SJSA1 (cell line): ENCODE measurements at places on chromosomes 11 and 22. TPM values are rescaled to one million over a fixed set of nuclear protein-coding genes. Genes with fewer than 3 reads are reported as not detected.

Gene PDE2A
- total RNA-seq, result not detected in 2 replicates

Gene OR52I2
- not detected in 2 replicates for total RNA-seq

Gene MS4A12
- not detected in 2 replicates for total RNA-seq

Gene TIGD3
- total RNA-seq, result 0.25 TPM in 1 of 2 replicates, not detected in the other

Gene CPT1A
- 39.2 and 61.1 TPM in 2 replicates for total RNA-seq

Gene SLC22A8
- total RNA-seq, result not detected in 2 replicates

Gene SLC6A5
- total RNA-seq, result not detected in 2 replicates

Gene CD6
- 0.05 TPM in 1 of 2 replicates, not detected in the other for total RNA-seq

Gene SCUBE2
- total RNA-seq, result not detected in 2 replicates

GRCh38 chr11:55503449-55503848 lies 50.8 kb upstream of the OR4C15 start:
- no peak for DNase-seq

DNA sequence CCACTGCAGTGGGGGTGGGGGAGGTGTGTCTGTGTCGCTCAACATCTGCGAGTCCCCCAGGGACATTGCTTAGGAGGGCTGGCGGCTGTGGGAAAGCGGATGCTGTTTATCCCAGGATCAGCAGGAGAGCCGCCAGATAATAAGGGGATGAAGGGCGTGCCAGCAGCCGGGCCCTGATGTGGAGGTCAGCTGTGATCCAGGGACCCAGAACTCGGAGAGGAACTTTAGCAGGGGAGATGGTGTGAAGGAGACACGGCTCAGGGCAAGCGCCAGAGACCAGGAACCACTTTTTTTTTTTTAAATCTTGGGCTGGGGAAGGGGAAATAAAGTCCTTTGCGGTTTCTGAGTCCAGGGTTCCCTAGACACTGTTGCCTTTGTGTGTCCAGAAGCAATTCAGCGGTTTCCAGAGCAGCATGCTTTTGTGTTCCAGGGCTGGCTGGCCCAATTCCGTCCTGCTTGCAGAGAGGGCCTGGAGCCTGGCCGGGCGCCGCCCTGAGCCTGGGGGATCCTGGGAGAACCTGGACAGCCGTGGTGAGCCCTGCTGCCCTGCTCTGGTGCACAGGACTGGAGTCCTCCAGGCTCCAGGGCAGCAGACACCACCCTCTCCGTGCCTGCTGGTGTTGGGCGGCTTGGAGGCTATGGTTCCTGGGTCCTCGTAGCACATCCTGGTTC lies at the start of gene GRAMD4:
Gene GRAMD4 (plus strand): TSS at position 557 of the 672 bp plus-strand sequence. CDS start 6,414 bp downstream, outside the sequence.
- no peak for DNase-seq

- DNase-seq, result no peak
Measured at GRCh38 chr11:116651737-116652237, 121.0 kb downstream of the BUD13 start.

DNA sequence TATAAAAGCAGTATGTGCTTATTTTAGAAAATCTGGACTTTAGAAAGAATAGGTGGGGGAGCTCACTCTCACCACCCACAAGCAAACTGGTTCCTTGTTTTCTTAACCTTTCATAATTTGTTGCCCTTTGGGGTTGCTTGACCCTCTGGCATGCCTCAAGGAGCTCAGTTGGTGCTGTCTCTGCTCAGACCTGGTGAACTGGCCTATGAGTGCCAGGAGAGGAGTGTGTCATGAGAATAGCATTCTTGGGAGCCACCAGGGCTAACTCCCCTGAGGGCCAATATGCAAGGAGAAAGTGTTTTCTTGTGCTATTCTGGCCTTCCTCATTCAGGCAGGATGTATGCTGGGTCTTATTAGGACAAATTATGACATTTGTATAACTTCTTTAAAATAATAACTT lies 21.0 kb upstream of the AMOTL1 start:
- DNase-seq, result no peak

GRCh38 chr11:128530118-128531074 lies 57.0 kb downstream of the ETS1 start:
- no peak for DNase-seq

DNA sequence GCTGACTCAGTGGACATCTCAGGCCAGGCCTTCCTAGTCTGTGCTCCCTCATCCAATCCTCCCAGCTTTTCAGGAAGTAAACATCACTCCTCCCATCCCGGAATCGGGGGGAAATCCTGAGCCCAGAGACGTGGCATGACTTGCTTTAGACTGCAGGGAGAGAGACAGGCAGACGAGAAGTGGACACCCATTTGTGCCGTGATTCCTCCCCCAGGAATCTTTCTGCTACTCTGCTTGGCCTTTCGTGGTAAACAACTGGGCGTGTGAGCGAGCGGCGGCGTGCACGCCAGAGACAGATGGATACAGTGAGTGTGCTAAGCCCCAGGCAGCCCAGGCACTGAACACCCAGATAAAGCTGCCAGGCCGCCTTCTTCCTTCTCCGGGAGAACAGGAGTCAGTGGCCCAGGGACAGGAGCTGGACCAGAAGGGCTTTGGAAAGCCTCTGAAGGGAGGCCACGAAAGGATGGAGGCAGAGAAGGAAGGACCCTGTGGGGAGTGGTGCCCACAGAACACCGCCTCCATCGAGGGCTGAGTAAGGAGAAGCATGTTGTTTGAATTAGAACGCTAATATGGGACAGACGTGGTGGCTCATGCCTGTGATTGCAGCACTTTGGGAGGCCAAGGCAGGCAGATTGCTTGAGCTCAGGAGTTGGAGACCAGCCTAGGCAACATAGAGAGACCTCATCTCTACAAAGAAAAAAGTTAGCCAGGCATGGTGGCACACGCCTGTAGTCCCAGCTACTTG lies 53.0 kb upstream of the PRR5 start:
- DNase-seq, result no peak

DNA sequence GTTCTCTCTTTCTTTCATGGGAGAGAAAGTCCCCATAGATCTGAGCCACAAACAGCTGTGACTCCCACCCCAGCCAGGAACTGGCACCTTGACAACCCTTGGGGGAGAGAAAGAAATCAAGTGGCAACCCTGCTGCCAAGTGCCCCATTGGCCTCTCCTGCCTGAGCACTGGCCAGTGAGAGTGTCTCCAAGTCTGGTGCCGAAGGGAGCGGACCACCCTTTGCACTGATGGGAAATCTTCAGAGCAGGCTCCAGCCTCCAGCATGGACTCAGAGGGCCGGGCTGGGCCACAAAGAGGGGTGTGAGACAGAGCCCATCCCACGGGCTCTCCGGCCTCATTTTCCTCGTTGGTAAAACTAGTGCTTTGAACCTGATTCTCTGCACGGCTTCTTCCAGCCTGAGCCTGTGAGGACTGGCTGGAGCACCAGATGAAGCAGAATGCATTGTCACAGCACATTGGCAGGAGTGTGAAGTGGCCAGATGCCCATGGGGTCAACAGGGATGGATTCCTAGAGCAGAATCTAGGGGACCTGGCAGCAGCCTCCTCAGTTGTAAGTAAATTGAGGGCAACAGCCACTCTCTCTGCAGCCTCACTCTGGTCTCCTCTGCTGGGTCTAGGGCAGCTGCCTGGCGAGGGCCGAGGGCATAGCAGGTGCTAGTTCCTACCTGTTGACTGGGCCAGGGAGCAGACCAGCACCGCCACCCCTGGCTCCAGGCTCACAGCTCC lies 81.4 kb downstream of the TRIM29 start:
- no peak for DNase-seq

DNA sequence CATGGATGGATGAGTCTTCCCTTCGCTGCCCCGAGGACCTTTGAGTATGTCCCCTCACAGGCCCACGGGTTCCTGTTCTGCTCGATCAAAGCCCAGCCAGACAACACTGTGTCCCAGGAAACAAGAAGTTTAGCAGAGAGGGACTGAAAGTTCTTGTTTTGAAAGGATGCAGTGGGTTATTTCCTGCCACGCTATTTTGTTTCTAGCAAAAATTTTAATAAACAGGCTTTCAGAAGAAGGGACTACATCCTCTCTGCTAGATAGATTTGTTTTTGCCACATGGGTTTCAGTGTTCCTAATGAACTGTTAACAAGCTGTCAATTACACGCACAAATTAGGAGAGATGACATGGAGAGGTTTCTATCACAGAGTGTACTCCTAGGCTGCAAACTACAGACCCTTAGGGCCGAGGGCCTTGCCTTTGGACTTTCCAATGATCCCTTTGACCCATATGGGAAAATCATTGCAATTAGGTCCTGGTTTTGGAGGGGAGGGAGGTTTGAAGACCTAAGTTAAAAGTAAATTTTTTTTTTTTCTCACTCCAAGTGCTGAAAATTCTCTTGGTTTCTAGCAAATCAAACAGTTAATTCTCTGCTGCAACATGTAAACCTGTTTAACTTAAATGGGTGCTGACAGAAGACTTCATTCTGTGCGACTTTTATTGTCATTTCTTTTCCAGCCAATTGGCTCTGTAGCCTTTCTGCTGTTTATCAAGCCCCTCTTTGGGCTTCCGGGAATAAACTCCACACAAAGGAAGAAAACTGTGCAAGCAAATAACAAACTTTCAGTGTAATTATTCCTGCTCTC lies 81.4 kb downstream of the RCN1 start:
- no peak for DNase-seq

DNA sequence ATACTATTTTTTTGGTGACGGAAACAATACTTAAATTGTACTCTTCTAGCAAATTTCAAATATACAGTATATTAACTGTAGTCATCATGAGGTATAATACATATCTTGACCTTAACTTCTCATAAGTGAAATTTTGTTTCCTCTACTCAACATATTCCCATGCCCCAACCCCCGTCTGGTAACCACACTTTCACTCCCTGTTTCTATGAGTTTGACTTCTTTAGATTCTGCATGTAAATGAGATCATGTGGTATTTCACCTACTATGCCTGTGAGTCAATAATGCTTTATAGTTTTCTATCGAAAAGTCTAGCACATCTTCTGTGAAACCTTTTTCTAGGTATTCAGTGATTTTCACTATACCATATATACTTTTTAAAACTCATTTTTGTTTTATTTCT lies 663.2 kb downstream of the CNTN5 start:
- DNase-seq, result no peak

- no peak for DNase-seq
Measured at GRCh38 chr11:81497202-81497804, 1236.4 kb downstream of the FAM181B start.

DNA sequence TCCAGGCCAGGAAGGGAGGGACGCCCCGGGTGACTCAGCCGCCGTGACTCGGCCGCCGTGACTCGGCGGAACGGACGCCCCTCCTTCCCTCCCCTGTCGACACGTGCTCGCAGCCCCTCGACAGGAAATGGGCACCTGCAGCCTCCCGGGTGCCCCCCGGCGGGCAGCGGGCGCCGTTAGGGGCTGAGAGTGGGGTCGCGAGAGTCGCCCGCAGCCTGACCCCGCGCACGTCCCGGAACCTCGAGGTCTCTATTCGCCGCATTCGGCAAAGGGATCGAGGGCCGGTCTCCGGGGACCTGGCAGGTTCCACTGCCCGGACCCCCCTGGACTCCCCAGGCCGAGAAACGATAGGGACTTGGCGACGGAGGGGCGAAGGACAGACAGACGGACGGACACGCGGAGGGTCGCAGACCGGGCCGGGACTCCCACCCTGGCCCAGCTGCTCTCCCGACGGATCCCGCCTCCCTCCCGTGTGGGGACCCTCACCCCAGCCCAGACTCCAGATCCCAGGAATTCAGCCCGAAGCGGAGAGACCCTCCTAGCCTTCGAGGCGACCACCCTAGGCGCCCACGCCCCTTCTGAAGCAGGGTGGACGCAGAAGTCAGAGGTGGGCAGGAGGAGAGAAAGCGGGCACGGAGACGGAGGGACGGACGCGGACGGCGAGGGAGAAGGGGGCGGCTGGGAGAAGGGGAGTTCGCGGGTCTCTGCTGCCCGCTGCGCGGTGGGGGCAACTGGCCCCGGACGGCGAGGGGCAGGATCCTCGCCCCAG lies 648 bp downstream of the FOSL1 start:
- DNase-seq, result peak; percentile 96

DNA sequence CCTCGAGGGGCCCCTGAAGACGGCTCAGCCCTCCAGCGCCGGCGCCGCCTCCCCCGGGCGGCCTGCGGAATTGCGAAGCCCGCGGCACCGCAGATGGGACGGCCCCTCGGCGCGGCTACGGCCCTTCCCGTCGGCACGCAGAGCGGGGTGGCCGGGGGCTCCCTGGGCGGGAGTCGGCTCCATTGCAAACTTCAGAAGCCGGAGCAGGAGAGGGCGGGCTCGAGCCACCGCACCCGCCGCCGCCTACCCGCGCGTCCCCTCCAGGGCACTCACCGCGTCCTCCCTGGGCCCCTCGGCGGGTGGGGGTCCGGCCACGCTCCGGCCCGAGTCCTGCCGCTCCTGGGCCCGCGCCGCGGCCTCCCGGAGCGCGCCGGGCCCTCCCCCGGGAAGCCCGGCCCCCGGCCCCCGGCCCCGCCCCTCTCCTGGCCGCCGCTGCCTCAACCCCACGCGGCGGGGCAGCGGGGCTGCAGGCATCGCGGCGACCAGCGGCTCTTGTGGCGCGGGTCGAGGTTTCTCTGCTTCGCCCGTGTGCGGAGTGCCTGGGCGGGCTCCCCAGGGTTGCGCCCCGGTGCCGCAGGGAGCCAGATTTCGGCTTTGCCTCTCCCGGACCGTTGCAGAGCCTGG lies at the start of gene PACSIN3:
Gene PACSIN3 (minus strand): TSS at position 359 of the 624 bp plus-strand sequence. CDS start 3,707 bp downstream, outside the sequence.
- DNase-seq, result peak; percentile 55

DNA sequence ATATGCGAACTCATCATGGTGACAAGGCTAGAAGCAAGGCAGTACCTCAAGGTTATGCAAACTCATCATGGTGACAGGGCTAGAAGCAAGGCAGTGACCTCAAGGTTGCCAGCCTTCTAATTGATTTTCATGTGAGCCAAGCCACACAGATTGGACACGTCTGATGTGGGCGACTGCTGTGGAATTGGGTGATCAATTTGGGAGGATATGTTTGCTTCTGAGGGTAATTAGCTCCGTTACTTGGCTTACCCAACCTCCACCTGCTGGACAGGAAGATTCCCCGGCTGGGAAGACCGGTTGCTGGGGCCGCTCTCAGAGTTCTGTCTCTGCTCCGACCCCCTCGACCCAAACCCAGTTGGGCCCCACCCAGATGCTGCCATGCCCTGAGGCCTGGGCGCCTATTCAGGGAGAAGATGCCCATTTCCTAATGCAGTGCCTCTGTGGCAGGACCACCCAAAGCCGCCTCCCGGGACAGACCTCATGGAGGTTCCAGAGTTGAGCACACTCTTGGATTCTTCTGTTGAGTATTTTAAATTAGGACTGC lies 69.9 kb upstream of the SHANK2 start:
- no peak for DNase-seq

GRCh38 chr11:102510439-102511135 lies 20.0 kb downstream of the MMP7 start:
- DNase-seq, result no peak

DNA sequence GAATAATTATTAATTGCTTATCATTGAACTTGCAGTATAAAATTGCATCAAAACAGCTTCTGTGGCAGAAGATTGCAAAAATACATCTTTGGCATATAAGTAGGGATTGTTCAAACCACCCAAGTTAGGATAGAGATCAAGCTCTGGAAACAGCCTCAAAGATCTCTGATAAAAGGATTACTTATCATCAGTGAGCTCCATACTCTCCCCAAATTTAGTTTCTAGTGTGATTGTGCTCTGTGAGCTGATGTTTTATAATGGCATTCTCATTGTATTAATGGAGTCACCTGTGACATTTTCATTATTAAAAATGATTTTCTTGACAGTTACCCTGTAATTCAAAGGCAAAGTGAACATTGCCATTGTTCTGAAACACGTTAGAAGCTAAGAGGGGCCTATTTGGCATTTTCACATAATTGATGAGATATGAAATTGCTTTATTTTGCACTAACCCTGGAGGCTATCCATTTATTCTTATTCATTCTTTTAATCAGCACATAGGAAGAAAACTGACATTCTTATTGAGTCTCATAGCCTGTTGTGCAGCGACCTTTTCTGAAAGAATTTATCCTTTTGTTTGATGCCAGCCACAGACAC lies 626.3 kb upstream of the ANO5 start:
- DNase-seq, result no peak

- no peak for DNase-seq
Measured at GRCh38 chr11:111098091-111098490, 147.4 kb upstream of the POU2AF2 start.
